Stimulated activated CD4-positive, alpha-beta T cell treated with anti-CD3 and anti-CD28 coated beads, Interleukin-4, amount 100 ng/mL, for 24 hours (primary cell): ENCODE measurements at places on chromosomes 12 and 14.

- peak; percentile 43 for DNase-seq
These were observed 8.1 kb upstream of the GLTP start for GRCh38 chr12:109888179-109889020.

GRCh38 chr12:50110127-50110761, 1.8 kb upstream of the COX14 start:
- no peak for DNase-seq

DNA sequence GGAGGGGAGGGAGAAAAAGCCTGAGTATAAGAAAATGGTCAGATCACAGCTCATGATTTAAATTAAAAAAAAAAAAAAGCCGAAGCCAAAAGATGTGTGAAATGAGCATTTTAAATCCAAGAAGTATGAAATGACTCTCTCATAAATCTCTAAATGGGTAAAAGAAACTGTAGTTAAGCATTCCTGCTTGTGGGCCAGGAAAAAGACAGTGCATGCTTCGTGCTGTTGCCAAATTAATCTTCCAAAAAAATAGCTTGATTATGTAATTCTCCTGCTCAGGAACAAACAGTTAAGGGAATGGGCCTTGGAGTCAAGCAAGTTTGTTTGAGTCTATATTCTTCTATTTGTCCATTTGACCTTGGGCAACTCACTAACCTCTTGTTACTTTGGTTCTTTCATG, 325.4 kb upstream of the SEL1L start:
- DNase-seq, result no peak

DNA sequence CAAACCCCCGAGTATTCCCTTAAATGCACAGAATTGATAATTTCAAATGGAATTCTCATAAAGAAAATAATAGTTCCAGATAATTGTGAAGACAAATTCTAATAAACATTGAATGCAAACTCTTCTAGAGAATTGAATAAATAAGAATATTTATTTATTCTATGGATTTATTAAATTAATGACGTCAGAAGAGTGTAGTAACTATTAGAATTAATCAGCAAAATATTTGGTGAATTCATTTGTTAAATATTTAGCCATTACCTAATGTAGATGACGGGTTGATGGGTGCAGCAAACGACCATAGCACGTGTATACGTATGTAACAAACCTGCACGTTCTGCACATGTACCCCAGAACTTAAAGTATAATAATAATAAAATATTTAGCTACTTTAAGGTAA, 33.4 kb upstream of the TBPL2 start:
- no peak for DNase-seq

DNA sequence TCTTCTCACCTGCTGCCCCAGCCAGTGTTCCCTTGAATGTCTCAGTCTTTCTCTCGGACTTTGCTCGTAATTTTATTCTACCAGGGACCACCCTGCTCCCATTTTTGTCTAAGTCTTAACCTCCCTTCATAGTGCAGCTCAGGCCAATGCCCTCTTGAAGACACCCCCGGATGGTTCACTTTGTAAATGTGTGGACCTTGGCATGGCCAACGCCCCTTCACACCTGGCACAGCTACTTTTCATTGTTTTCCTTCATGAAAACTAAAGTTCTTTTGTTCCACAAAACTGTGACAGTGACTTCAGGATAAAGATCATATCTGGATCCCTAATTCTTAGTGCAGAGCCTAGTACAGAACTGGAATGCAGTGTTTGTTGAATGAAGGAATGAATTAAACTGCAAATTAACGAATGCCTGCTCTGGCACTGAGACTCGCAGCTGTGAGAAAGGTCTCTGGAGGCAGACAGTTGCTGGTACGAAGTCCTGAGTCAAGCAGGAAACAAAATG, 3.5 kb upstream of the RNASE4 start:
- no peak for DNase-seq
